ENCODE measurements at places on chromosomes 7 and 10. TPM values are rescaled to one million over a fixed set of nuclear protein-coding genes. Genes with fewer than 3 reads are reported as not detected.

- DNase-seq, result peak; percentile 63
These were observed 986 bp downstream of the NRP1 start for GRCh38 chr10:33333260-33334101.

- no peak for DNase-seq
These were observed 252.7 kb upstream of the FERD3L start for GRCh38 chr7:19397911-19398310.

- no peak for DNase-seq
These were observed 58.1 kb upstream of the DGKI start for GRCh38 chr7:137904833-137905232.

DNA sequence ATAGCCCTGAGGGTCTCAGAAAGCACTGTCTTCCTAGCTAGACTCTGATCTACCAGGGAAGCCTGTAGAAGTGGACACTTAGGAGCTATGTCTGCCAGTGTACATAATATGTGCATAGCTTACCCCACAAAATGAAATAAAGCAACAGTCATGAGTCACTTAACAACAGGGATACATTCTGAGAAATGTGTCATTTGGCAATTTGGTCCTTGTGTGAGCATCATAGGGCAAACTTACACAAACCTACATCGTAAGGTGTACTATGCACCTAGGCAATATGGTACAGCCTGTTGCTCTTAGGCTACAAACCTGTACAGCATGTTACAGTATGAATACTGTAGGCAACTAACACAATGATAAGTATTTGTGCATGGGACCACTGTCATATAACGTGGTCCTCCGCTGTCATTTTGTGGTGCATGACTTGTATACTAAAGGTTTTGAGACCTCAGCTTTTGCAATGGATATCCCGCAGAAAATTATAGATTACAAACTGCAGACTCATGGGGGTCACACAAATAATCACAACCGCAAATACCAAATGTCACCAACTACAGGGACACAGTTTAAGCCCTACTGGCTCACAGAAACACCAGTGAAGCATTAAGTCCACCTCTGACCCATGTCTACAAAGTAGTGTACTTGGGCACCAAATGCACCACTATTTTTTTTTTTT, 1.7 kb downstream of the URGCP start:
- peak; percentile 68 for DNase-seq

DNA sequence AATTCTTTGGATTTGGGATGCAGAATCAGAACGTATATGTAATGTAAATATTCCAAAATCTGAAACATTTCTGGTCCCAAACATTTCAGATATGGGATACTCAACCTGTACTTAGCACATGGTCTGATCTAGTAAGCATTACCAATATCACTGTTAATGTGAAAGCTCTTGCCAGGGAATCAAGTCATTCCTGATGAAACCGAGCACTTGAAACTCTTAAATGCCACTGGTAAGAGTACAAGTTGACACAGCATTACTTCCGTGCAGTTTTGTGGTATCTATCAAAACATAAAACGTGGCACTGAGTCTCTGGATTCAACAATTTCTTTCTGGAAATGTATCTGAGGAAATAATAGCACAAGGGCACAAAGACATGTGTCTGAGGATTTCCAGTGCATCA, 155.7 kb downstream of the RTKN2 start:
- no peak for DNase-seq

DNA sequence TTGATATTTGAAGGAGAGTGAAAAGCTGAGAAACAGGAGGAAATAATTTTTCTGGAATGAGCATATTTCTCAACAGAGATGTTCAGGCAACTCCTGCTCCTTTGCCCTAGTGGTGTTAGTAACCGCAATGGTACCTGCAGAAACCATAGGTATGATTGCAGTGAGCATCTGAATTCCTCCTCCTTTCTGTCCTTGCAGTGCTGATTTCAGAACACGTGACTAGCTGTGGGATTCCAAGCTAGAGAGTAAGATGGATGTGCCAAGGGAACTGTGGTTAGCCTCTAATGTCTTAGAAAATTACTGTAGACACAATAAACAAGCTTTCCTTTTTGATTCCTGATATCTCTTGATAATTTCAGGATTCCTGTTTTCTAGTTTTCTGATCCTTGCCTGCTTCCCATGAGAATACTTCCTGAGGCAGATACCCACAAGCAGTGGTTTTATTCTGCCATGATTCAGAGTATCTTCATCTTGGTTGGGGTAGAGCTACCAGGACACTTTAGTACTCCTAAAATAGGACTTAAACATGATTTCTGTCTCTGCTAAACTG, 27.5 kb downstream of the LRGUK start:
- DNase-seq, result peak; percentile 10

Gene NEUROD6
- not detected for total RNA-seq

Gene MMS19
- total RNA-seq, result 38.2 TPM

Gene NRAP
- total RNA-seq, result not detected

GRCh38 chr7:35593899-35594298, 101.0 kb downstream of the HERPUD2 start:
- DNase-seq, result no peak

Gene CALML3
- total RNA-seq, result 1.0 TPM

- no peak for DNase-seq
These were observed 6.7 kb downstream of the BNIP3 start for GRCh38 chr10:131975003-131975402.

DNA sequence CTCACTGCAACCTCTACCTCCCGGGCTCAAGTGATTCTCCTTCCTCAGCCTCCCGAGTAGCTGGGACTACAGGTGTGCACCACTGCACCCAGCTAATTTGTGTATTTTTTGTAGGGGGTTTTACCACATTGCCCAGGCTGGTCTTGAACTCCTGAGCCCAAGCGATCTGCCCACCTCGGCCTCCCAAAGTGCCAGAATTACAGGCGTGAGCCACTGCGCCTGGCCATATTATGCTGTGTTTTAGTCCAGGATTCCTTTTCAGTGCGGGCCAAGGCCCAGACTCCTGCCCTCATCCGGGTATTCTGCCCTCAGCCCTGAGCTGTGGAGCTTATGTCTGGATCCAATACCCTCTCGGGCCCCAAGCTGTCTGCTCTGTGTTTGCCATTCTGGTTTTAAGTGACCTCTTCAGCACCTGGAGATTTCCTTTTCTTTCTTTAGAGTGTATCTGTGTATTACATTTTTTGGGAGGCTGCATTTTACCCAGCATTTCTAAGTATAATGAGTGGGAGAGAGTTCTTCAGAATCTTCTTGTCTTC, 114.9 kb downstream of the BUB3 start:
- no peak for DNase-seq

DNA sequence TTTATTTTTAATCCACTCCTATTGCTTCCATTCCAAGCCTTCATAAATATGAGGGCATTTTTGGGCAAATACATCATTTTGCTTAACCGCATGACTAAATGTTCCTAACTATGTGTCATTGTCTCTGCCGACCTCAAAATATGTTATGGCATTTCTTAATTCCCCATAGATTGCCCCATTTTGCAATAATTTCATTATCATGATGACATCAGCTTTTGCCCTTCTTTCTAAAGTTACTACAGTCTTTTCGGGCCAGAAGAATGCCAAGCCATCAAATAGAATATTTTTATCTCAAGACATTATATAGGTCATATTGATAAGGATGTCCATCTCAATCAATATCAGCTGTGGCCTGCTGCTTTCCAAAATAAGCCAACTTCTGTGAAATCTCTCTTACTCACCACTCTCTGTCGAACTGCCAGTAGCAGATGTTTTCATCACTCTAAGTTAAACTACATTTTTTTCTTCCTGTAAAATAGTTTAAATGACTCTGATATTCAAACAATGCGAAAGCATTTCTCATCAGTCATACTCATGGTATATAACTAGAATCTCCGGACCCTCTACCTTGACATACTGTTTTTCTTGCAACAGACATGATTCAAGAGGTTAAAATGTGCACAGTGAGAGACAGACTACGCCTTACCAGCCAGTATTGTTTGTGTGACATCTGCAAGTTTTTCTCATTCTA, 1254.6 kb upstream of the CELF2 start:
- DNase-seq, result peak; percentile 51

GRCh38 chr10:74824900-74825370, 1.5 kb upstream of the KAT6B start:
- DNase-seq, result no peak

GRCh38 chr10:128339753-128340152, 213.5 kb upstream of the MKI67 start:
- no peak for DNase-seq

Gene DNMBP
- total RNA-seq, result 5.0 TPM

DNA sequence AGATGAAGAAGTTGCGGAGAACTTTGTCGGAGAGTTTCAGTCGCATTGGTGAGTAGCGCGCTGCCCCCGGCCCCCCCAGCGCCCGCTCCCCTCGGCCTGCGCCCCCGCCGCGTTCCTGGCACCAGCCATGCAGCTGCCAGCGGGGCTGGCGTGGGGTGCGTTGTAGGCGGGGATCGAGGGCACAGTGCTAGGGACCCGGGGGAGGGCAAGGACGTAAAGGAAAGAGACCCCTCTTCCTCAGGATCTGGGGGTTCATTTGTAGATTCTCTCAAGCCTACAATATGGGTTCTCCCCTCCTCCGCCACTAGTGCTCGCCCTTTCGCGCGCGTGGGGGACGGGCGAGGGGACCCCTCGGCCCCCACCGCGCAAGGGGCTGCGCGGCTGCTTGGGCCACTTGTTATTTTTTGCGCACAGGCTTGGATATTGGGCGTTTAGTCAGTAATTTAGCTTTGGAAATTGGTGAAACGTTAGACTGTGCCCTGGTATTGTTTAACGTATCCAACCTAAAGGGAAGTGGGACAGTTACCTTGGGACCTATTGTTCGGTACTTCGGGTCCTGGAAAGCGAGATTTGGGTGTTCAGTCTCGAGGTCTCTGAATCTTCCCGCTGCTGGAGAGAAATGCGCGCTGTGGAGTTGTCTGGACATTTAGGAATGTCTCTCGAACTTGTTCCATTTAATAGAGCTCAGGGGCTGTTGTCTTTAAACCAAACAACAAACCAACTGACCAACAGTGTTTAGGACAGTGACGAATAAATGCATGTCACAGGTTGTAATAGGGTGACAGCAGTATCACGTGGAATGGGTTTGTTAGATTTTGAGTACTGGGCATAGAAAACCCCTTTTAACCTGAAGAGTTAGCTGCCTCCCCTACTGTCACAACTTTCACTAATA, 796 bp downstream of the CDK14 start:
- peak; percentile 29 for DNase-seq

Gene CTAGE4
- total RNA-seq, result 2.2 TPM

DNA sequence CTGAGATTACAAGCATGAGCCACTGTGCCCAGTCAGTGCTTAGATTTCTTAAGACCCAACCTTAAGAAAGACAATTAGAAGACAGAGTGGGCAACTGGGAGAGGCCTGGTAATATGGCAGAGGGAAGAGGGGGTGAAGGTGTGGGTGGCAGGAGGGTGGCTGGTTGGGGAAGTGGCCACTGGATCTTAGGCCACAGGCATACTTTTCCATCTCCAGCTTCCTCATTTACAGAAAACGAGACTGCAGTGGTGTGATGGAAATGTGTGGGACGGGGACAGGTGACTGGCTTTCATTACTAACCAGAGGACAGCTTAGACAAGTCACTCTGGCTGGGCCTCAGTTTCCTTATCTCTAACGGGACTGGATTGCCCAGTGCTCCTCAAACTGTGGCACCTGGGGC, 1.0 kb upstream of the FFAR4 start:
- no peak for DNase-seq

DNA sequence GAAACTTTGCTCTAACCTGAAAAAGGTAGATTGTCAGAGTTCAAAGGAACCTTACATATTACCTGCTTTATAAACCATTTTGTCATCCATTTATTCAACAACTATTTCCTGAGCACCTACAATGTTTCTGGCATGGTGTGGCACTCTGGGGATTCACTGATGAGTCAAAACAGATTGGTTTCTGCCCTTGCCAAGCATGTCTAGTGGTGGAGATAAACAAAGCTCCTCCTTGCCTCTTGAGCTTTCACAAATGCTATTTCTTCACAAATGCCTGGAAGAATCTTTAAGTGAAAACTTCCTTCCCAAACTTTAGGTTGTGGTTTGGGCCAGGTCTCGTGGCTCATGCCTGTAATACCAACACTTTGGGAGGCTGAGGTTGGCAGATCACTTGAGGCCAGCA, 85.1 kb upstream of the RELN start:
- DNase-seq, result peak; percentile 5

GRCh38 chr10:19713800-19714525, 102.3 kb upstream of the PLXDC2 start:
- DNase-seq, result no peak

GRCh38 chr7:80105701-80106408, 28.8 kb upstream of the GNAI1 start:
- DNase-seq, result no peak

Gene FOXI2
- not detected for total RNA-seq

DNA sequence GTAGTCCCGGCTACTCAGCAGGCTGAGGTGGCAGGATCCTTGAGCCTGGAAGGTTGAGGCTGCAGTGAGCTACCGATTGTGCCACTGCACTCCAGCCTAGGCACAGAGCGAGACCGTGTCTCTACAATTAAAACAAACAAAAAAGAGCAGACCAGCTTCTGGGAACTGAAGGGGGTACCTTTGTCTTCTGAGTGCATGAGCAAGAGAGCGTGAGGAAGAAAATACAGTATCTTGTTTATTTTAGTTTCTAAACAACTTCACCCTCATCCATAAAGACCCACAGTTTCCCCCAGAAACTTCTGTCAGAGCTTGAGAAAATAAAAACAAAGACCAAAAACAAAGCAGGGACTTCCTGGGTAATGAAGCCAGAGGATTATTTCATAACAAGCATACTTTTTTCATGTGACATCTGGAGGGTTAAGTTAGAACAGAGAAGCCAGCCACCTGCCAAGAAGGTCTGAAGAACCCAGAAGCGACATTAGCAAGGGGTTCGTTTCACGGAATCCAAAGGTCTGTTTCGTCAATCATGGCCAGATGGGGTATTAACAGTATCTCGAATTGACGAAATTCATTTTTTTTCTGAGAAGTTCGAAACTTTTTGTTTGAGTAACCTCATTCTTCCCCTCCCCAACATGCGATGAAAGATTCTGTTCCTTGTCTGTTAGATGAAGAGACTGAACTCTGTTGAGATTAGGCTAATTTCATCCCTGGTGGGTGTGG, 10.2 kb upstream of the IL2RA start:
- no peak for DNase-seq

Gene CFAP69
- 0.53 TPM for total RNA-seq

DNA sequence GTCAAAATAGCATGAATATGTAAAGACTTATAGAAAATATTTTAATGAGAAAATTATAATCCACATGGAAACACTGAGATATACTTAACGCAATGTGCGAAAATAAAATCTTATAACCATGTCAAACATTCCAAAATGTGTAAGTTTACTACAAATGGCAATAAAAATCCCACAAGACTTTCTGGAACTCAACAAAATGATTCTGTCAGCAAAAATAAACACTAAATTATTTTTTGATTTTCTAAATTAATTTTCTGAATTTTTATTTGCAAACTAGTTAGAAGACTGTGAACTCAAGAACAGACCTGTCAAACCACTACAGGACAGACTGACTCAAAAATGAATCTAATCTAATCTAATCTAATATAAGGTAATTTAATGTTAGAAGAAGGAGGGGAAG, 160.8 kb upstream of the KCTD7 start:
- no peak for DNase-seq

Gene GIMAP8
- total RNA-seq, result under 0.01 TPM

- DNase-seq, result no peak
These were observed 24.2 kb upstream of the SHH start for GRCh38 chr7:155836216-155837125.

- DNase-seq, result no peak
These were observed 32.3 kb downstream of the C1GALT1 start for GRCh38 chr7:7214398-7215347.
